Epithelial cell of proximal tubule (primary cell): ENCODE measurements at places on chromosomes 1 and 21.
A peak's percentile ranks its signal among the peaks of the same experiment; 100 is the strongest.

DNA sequence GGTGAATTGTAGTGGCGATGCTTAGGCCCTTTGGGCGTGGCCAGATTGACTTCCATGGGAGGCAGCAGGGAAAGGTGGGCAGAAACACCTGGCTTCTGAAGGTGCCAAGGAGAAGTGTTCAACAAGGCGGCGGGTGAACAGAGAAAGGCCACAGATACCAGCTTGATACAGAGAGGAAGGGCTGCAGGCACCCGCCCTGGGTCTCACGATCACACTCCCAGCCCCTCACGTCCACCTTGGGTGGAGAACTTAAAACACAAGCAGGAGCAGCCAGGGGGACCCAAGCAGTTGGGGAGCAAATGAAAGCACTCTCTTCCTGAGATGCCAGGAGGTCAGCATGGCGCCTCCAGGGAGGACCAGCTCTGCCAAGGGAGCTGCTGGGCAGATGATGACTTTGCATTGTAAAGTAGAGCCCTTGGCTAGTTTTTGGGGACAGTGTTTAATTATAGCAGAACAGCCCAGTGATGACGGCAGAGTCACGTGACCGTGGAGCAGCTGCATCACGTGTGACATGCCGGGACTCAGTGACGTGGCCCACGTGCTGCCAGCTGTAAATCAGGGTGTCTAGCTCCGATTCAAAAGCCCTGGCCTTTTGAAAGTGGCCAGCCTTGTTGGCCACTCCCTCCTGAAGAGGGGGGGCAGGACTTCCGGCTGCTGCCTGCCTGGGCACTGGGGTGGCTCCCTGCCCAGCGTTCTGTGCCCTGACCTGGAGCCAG, 19.0 kb downstream of the SLC37A1 start:
- DNase-seq: no peak

DNA sequence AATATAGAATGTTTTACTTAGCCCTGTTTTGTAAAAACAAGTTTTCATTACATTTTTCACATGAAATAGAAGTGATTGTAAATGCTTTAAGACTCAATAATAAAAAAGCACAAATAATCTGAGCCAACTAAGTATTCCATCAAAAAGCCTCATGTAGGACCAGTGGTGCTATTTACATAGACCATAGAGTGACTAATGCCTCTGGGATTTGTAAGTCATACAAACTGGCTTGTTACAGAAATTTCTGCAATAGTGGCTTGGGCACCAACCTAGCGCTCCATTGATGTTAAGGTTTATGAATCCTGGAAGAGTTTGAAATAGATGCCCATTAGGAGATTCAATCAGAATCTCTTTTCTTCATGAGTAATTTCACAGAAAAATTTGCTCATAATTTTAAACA, 31.9 kb downstream of the ZMYM1 start:
- DNase-seq: peak; percentile 15

DNA sequence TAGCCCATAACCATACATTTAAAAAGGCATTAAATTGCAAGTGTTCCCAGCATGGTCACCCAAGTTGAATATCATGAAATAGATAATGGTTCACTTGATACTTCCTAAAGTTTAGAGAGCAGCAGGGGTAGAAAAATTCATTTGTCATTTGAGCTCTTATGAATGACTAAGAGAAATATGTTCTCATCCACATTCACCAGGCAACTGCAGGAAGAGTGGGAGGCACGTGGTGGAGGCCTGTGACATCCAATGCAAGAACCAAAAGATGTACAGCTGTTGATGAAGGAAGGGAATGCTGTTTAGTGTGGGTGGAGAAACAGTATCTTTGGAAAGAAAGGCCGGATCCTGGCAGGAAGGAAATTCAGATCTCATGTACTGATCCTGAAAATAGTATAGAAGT, 473.1 kb downstream of the ADGRL2 start:
- no peak for DNase-seq

DNA sequence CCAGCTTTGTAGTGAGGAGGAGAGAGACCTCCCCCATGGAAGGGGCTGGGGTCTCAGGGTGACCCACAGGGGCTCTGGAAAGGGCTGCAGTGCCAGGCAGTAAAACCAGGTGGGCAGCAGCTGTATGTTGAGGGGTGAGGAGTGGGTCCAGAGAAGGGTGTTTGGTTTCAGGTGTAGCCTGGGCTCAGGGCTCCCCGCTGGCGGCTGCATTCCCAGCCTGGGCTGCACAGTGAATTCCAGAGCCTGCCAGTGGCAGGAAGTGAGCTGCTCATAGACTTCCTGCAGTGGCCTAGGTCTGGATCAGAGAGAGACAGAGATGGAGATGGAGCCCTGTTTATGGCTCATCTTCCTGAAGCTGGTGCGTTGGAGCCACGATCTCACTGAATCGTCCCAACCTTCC, 356.4 kb downstream of the PTPRU start:
- no peak for DNase-seq

- DNase-seq: peak; percentile 92
Measured at GRCh38 chr1:62514746-62515423, 78.0 kb downstream of the USP1 start.

- no peak for DNase-seq
Measured at GRCh38 chr1:42145764-42146625, 7.2 kb upstream of the GUCA2B start.

DNA sequence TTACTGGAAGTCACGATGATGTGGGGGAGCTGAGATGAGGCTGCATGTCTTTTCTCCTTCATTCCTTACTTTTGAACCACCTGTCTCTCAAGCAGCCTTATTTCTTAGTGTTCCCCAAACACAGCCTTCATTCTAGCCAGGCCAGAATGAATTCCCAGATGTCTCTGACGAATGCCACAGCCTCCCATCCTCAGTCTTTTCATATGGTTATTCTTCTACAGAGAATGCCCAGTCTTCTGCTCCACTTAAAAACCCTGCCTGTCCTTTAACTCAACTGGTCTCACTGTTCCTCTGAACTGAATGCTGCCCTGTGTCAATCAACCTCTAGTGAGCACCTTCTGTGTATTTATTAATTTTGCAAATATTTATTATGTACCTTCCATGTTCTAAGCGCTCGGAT, 156.2 kb downstream of the PLA2G4A start:
- DNase-seq: no peak

DNA sequence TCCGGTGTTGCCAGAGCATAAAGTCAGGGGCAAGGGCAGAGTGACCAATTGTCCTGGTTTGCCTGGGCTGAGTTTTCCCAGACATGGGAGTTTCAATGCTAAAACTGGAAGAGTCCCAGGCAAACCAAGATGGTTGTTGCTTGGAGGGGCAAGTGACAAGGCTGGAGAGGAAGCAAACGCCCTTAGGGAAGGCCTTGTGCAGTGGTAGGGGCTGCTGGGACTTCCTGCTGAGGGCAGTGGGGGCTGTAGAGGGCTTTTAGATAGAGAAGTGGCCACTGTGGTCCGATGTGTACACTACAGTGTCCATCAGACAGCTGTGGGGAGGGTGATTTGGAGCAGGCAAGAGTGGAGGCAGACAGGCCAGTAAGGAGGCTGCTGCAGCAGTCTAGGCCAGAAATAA, 7.0 kb upstream of the CELA2A start:
- no peak for DNase-seq

- no peak for DNase-seq
Measured at GRCh38 chr1:37035014-37035691, 838 bp upstream of the GRIK3 start.

DNA sequence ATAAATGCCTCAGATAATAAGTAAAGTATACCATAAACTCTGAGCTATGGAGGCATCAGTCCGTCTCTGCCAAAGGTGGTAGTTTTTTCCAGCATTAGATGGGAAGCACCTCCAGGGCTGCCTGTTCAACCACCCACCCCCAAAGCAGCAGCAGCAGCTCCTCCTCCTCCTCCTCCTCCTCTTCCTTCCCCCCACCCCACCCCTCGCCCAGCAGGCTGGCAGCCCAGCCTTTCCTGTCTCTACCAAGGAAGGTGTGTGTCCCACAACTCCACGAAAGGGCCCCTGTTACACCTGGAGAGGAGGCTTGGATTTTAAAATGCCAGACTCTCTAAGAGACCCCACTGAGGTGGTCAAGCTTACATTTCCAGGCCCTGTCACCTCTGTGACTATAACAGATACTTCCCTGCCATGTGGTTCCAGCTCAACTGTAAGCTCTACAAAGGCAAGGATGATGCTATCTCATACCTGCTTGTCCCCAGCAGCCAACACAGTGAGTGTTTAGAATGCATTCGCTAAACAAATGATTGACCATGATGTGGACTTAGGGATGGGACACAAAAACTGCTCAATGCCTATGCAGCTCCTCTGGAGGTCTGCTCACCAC, 76.7 kb downstream of the GFI1 start:
- DNase-seq: no peak

- no peak for DNase-seq
Measured at GRCh38 chr1:1178794-1179331, 5.2 kb downstream of the TTLL10 start.

GRCh38 chr1:228440761-228441500, 24.3 kb upstream of the TRIM17 start:
- no peak for DNase-seq

- DNase-seq: no peak
Measured at GRCh38 chr1:242212401-242212800, 213.5 kb upstream of the MAP1LC3C start.

- DNase-seq: no peak
Measured at GRCh38 chr21:45438391-45439145, 33.6 kb downstream of the COL18A1 start.

- DNase-seq: no peak
Measured at GRCh38 chr1:183588827-183589226, 1.4 kb downstream of the NCF2 start.

DNA sequence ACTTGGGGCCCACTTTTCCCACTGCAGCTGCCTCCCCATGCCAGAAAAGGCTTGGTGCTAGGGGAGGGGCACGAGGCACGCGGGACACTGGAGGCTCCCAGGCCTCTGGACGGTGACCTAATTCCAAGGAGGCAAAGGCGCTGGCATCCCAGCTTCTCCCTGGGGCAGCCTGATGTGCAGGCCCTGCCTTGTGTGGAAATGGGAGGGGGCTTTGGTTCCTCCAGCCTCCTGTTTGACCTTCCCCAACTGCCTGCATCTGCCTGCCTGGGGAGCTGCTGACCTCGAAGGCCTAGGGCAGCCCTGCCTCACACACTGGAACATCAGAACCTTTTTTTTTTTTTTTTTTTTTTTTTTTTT, 39.9 kb downstream of the KIAA1614 start:
- no peak for DNase-seq

GRCh38 chr1:73623946-73624345, 574.0 kb downstream of the LRRIQ3 start:
- DNase-seq: no peak

- no peak for DNase-seq
Measured at GRCh38 chr1:219959540-219960203, 31.3 kb upstream of the SLC30A10 start.

DNA sequence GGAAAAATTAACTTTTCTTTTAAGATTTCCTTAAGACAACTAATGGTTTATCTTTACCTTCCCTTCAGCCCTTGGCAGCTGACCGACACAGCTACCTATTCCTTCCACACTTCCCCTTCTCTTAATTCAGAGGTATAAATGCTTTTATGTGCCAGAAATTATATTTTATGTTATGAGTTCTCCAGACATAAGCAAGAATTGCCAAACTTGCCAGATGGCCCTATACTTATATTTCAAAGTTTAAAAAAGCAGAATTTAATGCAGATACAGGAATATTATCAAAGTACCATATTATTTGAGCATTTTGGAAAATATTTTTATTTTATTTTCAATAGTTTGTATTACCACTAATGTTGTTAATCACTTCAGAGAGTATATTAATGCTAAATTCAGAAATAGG, 445.0 kb downstream of the PTBP2 start:
- no peak for DNase-seq

DNA sequence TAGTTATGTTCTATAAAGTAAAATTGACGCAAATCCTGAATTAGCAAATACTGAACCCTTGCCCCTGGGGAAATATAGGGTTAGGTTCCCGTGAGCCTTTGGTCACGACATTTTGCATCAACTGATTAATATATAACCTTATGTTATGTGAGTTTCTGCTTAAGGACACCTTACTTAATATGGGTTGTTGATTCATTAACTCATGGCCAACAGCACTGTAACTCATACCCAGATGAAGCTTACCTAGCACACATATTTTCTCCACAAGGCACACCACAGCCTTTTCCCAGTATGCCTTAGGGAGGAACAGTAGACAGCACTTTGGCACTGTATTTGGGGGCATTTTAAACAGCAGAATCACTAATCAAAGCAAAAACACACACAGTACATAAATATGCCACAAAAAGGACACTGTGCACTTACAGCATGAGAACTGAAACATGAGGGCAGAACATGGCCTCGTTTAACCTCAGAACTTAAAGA, 15.1 kb downstream of the INAVA start:
- no peak for DNase-seq

DNA sequence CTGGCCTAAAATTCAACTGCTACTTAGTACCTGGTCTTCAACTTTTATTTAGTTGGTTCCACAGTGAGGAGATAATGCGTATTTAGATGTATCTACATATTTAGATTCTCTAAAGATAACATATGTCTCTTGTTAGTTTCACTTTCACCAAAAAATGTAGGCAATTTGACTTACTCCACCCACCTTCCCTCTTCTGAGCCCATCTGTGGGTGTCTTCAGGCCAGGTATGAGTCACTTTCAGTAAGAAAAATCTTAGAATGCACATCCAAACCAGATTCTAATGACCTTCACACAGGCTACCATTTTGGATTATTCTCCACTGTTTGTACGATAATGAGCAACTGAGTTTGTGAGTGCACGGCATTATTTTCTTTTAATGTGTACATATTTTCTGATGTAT, 501.7 kb downstream of the NEGR1 start:
- DNase-seq: no peak

DNA sequence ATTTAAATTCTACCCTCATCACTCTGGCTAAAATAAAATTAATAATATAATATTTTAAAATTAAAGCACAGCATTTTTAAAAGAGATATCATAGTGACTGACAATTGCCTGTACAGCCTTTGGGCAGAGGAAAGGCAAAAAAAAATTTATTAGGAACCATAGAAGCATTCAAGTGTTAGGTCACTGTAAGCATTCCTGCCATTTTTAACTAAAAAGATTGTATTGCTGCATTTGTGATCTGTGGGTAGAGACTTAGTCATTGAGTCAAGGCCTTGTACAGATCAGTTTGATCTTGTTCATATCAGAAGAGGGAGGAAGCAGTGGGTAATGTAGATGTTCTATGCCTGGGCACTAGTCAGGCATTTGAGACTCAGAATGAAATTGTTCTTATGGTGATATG, 109.9 kb downstream of the LYPLAL1 start:
- no peak for DNase-seq

GRCh38 chr1:98222706-98223105, 301.9 kb upstream of the DPYD start:
- no peak for DNase-seq

- no peak for DNase-seq
Measured at GRCh38 chr1:37865348-37866120, 6.1 kb upstream of the MTF1 start.
